Stimulated activated CD4-positive, alpha-beta T cell treated with anti-CD3 and anti-CD28 coated beads, Interleukin-2, amount 100 ng/mL, for 4 hours (primary cell): ENCODE measurements at places on chromosomes 1 and 21.

DNA sequence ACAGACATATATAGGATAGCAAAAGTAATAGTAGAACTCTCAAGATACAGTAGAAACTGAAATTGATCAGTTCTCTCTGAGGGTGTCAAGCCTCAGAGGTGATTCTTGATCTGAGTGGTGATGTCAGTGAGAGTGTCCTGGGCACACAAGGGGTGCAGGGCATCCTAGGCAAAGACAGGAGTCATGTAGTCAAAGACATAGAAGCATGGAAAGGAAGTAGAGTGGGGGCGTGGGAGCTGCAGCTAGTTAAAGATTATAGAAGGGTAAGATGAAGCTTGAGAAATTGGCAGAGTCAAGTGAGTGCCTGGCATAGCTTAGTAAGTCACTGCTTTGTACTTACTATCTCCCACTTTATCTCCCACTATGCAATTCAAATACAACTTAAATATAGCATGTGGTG lies 22.8 kb downstream of the CDC7 start:
- no peak for DNase-seq

DNA sequence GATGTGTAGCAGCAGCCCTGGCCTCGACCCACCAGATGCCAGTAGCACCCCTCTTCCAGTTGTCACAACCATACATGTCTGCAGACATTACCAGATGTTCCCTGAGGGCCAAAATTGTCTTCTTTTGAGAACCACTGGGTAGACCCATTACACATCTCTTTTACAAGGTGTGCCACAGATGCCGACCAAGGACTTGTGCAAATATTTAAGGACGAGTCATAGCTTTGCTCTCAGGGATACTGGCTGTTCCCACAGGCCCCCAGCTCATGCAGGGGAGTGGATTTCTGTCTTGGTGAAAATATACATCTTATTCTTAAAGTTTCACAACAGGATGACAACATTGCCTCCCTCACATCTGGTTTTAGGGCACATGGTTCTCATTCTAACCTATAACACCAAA lies 59.4 kb upstream of the ZBTB18 start:
- no peak for DNase-seq

- no peak for DNase-seq
These were observed 3.1 kb upstream of the TXNIP start for GRCh38 chr1:145999321-146000024.

GRCh38 chr1:56135864-56136147 lies 443.6 kb downstream of the PLPP3 start:
- DNase-seq: no peak

DNA sequence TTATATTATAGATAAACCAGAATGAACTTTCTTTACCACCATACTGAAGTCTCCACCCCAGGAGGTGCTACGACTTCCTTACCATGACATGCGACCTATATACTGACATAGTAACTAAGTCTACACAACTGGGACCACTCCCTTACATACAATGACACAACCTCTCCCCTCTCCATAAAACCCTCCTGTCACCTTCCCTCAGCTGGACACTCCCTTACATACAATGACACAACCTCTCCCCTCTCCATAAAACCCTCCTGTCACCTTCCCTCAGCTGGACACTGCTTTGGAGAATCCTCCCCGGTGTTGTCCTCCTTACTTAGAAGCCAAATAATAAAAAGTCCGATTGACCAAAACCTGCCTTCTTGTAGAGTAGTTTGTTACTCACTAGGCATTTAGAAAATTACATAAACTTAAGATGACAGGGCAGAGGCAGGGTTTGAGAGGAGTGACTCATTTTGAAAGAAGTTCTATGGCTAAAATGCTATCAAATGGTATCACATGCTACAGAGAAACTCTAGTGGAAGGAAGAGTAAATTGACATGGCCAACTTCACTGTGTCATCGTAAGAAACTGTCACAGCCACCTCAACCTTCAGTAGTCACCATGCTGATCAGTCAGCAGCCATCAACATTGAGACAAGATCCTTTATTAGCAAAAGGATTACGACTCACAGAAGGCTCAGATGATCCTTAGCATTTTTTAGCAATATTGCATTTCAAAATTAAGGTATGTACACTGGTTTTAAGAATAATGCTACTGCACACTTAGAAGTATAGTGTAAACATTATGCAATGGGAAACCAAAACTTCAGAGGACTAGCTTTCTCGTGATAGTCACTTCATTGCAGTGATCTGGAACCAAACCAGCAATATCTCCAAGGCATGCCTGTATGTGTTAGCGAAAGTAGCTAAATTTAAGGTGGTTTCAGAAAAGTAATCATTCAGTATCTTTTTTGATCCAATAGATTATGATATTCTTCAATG lies 56.4 kb downstream of the AHCTF1 start:
- DNase-seq: no peak

- no peak for DNase-seq
These were observed 67.9 kb downstream of the KAZN start for GRCh38 chr1:14666373-14666772.

DNA sequence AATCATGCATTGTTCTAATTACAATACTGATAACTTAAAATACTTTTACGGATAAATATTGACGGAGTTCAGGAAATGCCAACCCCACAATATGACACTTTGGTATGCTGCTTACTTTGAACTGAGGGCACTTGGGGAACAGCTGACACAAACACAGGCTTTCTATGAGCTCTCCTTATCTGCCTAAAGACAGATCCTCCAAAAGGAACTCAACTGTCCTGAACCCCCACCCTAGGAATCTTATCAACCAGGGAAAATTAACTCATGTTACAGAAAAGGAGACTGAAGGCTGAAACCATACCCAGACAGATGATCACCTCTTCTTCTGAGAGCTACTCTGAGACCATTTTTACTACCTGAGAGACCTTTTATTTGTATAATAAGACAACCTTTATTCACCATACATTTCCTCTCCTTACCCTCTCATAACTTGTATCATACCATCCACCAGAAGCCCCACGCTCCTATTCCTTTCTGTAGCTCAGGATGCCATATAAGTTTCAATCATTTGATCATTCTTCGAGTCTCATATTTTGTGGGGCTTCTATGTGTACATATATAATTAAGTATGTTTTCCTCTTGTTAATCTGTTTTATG lies 239.5 kb downstream of the FAF1 start:
- DNase-seq: no peak

- DNase-seq: no peak
These were observed 1084.2 kb upstream of the NCAM2 start for GRCh38 chr21:19914028-19914427.

GRCh38 chr1:218330043-218330623 lies 15.0 kb upstream of the TGFB2 start:
- DNase-seq: no peak

DNA sequence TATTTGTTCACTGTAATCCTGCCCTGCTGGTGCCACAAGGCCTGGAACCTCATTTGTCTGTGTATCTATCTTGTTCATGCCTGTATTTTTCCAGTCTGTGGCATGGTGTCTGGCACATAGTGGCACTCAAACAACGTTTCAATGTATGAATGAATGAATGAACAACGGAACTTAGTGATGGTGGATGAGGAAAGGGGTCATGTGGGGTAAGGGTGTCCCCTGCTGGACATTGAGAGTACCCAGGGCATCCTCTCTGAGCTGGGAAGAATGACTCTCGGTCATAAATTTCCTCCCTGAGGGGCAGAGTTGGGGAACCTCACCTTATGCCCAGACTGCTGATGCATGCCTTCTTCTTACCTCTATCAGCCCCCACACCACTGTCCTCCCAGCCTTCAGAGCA lies 18.9 kb upstream of the ZNF683 start:
- no peak for DNase-seq

GRCh38 chr1:230152999-230153398 lies 86.0 kb downstream of the GALNT2 start:
- no peak for DNase-seq

- DNase-seq: no peak
These were observed 527.3 kb downstream of the PLPP3 start for GRCh38 chr1:56052041-56052440.

DNA sequence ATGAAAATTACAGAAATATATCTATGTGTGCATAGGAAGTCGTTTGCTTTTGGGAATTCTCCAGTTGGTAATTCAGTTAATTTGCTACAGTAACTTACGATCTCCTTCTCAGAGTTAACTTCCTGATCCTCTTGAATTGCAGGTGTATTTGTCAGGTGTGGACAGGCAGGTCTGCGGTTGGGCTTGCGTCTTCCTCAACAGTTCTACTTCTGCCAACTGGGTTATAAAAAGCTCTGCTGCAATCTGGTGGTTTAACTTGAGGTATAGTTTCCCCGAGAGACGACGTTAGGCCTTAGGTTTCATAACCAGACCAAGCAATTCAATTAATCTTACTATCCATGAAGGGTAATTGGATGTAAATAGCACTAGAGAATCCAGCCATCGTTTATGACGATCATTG lies 88.2 kb downstream of the GABPA start:
- DNase-seq: no peak

DNA sequence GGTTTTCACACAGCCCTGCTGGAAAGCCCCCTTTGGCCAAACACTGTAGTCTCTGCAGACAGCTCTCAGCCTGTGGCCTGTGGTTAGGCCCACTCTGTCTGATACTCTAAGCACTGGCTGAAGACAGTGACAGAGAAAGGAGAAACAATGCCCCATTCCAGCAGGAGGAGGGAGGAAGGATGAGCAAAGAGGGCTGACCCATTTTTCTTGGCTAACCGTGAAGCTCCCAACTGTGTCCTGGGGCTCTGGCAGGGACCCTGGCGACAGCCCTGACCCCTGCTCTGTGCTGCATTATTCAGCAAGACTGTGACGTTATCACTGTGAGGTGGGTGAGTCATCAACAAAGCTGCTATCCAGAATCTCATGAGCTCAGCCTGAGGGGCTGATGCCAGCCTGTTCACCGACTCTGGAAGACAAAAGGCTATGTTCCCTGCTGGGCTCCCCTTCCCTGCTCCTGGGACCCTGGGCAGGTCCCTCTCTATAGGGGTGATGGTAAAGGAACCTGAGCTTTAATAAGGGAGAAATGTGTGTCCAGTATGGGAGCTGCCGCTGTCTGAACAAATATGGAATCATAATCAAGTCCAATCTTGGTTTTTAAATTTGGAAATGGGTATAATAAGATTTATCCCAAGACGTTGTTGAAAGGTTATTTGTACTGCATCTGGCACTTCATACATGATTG lies 107.0 kb downstream of the RHOU start:
- DNase-seq: no peak

- no peak for DNase-seq
These were observed 9.0 kb downstream of the WNT4 start for GRCh38 chr1:22133931-22134324.

GRCh38 chr1:18883636-18884418 lies 18.5 kb downstream of the ALDH4A1 start:
- DNase-seq: peak; percentile 52

- no peak for DNase-seq
These were observed 168.7 kb downstream of the CAMTA1 start for GRCh38 chr1:6953907-6954364.

GRCh38 chr1:181349512-181349911 lies 133.8 kb upstream of the CACNA1E start:
- no peak for DNase-seq

DNA sequence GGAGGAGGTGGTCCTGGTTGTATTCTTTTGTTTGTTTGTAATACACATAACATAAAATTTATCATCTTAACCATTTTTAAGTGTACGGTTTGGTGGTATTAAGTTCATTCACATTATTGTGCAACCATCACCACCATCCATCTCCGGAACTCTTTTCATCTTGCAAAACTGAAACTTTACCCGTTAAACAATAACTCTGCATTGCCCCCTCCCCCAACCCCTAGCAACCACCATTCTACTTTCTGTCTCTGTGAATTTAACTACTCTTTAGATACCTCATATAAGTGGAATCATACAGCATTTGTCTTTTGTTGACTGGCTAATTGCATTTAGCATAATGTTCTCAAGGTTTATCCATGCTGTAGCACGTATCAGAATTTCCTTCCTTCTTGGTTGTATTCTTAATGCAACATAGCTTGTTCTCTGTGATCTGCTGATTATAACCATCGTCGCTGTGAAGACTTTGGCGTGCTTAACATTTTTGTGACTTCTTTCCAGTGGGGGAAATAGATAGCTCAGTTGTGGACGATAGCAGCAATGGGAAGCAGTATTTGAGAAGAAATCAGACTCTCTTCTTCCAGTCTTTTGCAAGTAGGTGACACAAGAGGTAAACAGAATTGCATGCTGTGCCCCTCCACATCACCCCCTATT lies 117.5 kb upstream of the HOOK1 start:
- no peak for DNase-seq

GRCh38 chr21:45550522-45551210 lies 8.4 kb upstream of the SLC19A1 start:
- no peak for DNase-seq

DNA sequence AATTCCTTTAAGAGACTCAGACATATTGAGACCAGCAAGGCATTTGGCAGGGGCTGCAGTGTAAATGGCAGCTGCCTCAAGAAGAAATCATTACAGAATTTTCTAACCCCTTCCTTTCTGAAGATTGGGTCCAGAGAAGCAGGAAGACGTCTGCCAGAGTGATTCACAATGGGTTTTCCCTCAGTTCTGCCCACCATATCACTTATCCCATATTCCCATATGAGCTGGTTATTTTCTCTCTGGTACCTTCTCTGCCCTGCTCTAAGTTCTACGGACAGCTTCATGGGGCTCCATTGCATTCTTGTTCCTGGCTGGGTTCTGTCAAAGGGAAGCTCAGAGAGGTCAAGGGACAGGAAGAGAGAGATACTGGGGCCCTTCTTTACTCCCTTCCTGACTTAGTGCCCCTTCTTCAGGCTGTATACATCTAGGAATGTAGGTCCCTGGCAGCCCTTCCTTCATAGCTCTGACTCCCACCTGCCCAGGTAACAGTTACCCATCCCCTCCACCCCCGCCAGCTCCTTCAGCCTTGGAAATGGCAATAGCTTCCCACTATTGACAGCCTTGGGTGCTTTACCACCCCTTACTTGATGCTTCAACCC lies 420.6 kb upstream of the DAB1 start:
- DNase-seq: no peak

- no peak for DNase-seq
These were observed 64.9 kb downstream of the MEF2D start for GRCh38 chr1:156435545-156436140.

DNA sequence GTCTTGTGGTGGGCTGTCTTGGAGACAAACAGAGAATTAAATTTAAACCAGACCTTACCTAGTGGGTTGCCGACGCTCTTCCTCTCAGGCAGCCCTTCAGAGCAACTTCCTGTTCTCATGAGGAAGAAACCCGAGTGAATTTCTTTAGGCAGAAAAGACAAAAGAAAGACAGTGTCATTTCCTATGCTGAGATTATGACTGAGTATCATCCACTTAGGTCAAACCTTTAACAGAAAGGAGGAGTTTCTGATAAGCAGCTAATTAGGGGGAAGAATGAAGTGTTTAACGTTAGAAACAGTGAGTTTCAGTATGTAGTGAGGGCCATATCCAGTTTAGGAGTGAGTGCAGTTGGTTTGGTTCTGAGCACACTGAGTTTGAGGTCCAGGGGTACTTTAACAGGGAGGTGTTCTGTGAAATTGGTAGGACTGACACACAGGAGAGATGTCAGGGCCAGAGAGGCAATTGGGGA lies 38.7 kb downstream of the FASLG start:
- DNase-seq: no peak
